Spinal cord (tissue), 10 donors: ENCODE measurements at places on chromosomes 16 and 17.
A peak's percentile ranks its signal among the peaks of the same experiment; 100 is the strongest.

DNA sequence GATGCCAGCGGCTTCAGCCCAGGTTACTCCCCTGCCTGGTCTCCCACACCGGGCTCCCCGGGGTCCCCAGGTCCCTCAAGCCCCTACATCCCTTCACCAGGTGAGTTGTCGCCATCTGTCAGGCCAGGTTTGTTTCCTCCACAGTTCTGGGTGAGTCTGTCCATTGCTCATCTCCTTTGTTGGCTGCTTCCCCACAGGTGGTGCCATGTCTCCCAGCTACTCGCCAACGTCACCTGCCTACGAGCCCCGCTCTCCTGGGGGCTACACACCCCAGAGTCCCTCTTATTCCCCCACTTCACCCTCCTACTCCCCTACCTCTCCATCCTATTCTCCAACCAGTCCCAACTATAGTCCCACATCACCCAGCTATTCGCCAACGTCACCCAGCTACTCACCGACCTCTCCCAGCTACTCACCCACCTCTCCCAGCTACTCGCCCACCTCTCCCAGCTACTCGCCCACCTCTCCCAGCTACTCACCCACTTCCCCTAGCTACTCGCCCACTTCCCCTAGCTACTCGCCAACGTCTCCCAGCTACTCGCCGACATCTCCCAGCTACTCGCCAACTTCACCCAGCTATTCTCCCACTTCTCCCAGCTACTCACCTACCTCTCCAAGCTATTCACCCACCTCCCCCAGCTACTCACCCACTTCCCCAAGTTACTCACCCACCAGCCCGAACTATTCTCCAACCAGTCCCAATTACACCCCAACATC, 28.8 kb downstream of the POLR2A start:
- no peak for DNase-seq

DNA sequence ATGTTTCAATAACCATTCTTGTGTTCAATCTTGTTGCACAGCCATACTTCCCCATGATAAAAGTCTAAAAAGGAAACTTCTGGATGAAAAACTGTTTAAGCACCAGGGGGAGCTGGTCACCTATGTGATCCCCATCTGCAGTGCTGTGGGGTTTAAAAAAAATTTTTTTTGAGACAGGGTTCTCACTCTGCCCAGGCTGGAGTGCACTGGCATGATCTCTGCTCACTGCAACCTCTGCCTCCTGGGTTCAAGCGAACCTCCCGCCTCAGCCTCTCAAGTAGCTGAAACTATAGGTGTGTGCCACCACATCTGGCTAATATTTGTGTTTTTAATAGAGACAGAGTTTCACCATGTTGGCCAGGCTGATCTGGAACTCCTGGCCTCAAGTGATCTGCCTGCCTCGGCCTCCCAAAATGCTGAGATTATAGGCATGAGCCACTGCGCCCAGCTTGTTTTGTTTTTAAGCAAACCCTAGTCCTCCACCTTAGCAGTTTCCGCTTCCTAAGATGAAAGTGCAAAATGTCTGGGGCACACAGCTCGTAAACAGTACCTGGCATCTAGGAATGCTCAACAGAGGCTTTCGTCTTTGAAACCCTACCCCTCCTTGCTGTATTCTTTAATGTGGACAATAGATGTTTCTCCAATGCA, 25.4 kb downstream of the DNAJA2 start:
- DNase-seq = no peak

DNA sequence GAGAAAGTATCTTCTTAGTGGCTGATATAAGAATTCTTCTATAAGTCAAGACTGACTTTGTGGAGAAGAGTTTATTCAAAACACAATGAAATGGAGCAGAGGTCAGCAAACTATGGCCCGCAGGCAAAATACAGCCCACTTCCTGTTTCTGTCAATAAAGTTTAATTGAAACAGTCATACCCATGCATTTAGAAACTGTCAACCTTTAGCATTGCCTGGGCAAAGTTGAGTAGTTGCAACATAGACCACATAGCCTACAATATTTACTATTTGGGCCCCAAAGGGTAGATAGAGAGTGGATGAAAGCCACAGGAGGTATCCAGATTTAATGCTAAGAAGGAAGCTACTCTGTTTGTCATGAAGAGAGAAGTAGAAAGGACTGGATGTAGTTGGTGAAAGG, 38.0 kb downstream of the ACSM2B start:
- no peak for DNase-seq

DNA sequence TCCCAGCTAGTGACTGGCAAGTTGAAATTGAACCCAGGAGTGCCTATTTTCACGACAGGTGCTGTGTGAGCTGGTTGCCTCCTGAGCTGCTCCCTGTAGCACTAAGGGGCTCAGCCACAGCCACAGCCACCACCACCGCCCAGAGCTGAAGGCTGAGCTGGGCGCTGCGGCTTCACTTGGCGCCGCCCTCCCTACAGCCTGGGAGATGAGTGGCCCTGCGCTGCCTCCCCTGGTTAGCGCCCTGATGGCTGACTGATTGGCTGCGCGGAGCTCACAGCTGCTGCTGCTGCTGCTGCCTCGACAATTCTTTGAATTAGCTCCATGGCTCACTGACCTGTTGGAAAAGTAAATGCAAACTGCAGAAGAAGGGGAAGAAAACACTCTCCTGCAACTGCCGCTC, 91.8 kb upstream of the TMEM132E start:
- DNase-seq = peak; percentile 69

DNA sequence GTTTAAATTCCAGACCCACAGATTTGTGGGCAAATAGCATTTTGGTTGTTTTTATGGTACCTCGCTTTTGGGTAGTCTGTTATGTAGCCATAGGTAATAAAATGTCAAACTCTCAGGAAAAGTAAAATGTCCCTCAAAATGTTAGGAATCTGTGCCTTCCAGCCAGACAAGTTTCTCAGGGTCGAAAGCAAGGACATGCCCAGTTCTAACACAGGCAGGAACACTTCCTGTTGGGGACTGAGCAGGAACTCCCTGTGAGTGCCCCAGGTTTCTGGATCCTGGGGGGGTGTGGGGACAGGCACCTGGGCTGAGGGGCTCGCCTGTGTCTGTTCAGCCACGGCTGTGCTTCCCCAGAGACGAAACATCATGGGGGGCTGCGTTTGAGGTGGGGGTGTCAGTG, 62.3 kb downstream of the GNA13 start:
- DNase-seq = no peak

DNA sequence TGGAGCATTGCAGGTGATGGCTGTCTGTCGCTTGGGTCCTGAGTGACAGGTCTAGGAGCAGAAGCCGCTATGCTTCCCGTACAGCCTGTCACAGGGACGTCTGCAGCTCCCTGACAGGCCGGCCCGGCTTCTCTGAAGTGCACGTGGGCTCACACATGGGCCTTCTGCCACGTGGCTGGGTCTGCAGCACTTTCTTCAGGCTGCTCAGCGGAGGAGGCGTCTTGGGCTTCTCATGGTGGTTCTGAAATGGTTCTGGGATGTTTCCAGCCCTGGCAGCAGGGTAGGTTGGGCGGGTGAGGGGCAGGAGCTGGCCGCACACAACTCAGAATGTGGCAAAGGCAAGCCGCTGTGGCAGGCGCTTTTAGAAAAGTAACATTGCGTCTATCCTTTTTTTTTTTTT, 80.3 kb upstream of the ZNF750 start:
- no peak for DNase-seq

- DNase-seq = no peak
These were observed 234.3 kb upstream of the CIBAR2 start for GRCh38 chr16:85346404-85347212.

GRCh38 chr16:51120730-51121347, 30.2 kb downstream of the SALL1 start:
- no peak for DNase-seq

DNA sequence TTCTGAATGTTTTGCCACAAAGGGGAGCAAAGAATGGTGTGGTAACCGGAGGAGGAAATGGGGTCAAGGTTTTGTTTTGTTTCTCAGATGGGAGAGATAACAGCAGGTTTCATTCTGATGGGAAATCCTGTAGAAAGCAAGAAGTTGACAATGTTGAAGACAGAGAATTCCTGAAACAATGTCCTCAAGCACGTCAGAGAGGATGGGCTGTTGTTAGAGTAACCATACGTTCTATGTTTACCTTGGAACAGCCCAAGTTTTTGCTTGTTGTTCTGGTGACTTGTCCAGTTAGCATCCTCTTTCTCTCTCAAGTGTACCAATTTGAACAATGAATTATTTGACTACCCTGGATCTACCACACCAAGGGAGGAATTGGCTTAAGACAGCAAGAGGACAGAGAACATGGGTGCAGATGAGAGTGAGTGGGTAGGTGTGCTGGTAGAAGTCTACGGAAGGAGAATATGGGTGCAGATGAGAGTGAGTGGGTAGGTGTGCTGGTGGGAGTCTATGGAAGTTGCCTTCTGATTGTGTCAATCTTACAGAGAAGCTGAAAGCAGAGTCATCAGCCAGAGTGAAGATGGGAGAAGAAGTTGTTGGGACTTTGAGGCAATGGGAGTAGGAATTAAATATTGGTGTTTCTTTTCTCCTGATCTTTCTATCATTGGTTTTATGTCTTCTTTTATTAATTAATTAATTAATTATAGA, 14.8 kb upstream of the NSRP1 start:
- DNase-seq = no peak

- DNase-seq = no peak
These were observed 260.3 kb downstream of the FTO start for GRCh38 chr16:53964145-53964790.

GRCh38 chr16:15650698-15651171, 690 bp downstream of the NDE1 start:
- DNase-seq = no peak

GRCh38 chr17:54900457-54901229, at the start of gene TOM1L1:
TSS of gene TOM1L1 (plus strand) at chr17:54900852. CDS start at chr17:54900866, 14 bp downstream.
- DNase-seq = no peak

- DNase-seq = no peak
These were observed 59.9 kb upstream of the ATF7IP2 start for GRCh38 chr16:10325783-10326543.
